ENCODE measurements at places on chromosomes 6 and 20.

DNA sequence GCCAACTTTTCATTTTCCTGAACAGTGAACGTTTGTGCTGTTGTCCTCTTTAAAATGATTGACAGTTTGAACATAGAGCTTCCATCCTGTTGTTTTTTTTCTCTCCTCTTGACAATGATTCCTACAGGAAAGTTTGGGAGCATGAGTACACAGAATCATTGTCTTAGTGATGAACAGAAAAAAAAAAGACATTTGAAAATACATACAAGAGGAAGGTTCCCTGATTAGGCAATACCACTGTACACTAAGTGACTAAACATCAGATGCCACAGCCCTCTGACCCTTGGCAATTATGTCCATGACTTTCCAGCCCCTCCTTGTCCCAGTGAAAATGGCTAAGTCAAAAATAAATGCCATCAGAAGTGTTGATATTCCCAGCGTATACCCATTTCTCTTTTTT is 71.5 kb downstream of the RTN4IP1 start:
- no peak for DNase-seq

- DNase-seq: no peak
These were observed 232.5 kb downstream of the HDGFL1 start for GRCh38 chr6:22801831-22802230.

GRCh38 chr6:166591961-166592520 is 5.6 kb upstream of the RAMACL start:
- no peak for DNase-seq

GRCh38 chr6:137106183-137106582 is 61.4 kb upstream of the IL20RA start:
- DNase-seq: no peak

GRCh38 chr6:119890470-119890869 is 540.9 kb upstream of the MAN1A1 start:
- no peak for DNase-seq

DNA sequence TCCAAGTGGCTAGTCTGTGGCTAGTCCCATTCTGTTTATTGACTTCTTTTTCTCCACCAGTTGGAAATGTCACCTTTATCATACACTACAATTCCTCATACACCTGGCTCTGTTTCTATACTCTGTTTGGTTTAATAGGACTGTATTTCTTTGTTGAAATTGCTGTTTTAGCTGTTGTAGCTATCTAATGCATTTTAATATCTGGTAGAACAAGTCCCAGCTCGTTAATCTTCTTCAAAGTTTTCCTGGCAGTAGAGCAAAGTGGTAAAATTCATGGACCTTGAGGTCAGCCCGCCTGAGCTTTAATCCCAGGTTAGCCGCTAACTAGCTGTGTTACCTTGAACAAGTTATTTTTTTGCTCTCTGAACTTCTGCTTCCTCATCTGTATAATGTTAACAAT is 9.9 kb upstream of the ASXL1 start:
- no peak for DNase-seq

- no peak for DNase-seq
These were observed 374.0 kb upstream of the ZFP64 start for GRCh38 chr20:52565614-52566013.

- DNase-seq: no peak
These were observed 30.2 kb downstream of the MYLIP start for GRCh38 chr6:16158943-16159557.

DNA sequence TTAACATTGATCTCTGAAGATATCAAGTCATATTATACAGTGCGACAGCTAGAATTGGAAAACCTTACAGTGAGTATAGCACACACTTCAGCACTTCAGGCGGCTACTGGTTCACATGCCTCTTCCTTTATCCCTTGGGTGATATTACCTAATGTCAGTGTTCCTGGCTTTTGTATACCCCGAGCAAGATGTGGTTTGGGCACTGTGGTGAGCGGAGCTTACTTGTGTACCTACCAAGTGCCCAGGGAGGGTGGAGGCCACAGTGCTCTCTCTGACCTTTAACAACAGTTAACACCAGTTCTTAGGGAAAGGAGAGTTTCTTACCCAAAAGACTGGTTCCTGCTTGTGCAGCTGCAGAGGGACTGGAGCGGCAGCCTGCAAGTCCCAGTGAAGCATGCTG is 64.4 kb downstream of the PTPN1 start:
- DNase-seq: no peak

- no peak for DNase-seq
These were observed 21.9 kb upstream of the STX16 start for GRCh38 chr20:58629215-58629580.

DNA sequence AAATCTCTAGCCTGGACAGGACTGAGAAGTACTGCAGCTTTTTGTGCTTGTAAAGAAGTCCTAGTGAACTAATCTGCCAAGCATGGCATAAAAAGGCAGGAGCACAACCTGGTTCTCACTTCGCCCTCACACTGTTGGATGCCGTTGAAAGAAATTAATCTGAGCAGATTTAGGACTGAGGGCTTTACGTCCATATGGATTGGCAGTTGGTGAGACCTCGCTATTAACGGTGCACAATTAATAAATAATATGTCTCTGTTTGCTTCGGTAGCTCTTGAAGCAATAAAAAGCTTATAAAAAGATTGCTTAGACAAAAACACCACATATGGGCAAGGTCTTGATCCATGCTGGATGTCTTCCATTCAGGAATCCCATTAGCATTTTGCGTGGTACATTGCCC is 185.6 kb upstream of the EPHA7 start:
- DNase-seq: no peak

GRCh38 chr6:170207586-170208181 is 83.2 kb downstream of the DLL1 start:
- no peak for DNase-seq

Data from D721Med (cell line).